HEK293T (cell line): ENCODE measurements at places on chromosomes 7 and 10.
A peak's percentile ranks its signal among the peaks of the same experiment; 100 is the strongest.

DNA sequence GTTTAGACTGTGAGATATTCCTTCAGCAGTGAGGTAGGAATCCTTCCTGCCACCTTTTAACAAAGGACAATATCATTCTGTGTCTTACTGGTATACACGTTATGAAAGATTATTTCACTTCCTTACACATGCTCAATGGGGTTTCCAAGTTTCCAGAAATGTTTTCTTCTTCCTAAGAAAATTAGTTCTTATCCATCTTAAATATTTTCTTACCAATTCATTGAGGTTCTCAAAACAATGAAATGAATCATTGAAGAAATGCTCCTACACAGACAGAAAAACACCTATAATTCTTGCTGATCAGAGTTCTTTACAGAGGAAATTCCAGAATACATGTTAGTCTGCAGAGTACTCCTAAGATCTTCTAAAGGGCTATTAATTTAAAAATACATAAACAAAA lies 51.4 kb upstream of the SEC61G start:
- no peak for DNase-seq

DNA sequence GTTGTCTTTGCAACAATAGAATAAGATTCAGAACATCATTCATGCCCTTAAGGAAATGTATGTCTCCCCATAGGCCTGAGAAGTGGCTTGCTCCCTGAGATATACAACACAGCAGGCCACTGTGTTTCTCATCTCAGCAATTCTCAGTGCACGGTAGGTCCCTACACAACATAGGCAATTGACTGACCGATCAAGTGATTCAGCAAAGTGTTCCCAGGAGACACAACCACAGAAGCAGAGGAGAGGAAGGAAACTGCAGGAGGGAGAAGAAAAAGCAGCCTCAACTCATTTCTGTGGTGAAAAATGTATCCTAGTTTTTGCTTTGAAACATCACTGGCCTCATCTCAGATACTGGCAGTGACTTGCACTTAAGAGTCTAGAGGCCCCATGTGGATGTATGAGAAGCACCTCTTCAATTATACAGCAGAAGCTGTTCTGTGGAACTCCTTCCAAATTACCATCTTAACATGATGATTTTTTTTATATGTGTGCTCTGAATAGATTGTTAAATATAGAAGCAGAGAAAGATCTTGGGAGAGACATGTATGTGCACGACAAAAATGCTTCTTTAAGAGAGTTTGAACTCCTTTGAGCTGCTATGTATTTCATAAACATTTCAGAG lies 306.8 kb downstream of the XPNPEP1 start:
- DNase-seq, result no peak

DNA sequence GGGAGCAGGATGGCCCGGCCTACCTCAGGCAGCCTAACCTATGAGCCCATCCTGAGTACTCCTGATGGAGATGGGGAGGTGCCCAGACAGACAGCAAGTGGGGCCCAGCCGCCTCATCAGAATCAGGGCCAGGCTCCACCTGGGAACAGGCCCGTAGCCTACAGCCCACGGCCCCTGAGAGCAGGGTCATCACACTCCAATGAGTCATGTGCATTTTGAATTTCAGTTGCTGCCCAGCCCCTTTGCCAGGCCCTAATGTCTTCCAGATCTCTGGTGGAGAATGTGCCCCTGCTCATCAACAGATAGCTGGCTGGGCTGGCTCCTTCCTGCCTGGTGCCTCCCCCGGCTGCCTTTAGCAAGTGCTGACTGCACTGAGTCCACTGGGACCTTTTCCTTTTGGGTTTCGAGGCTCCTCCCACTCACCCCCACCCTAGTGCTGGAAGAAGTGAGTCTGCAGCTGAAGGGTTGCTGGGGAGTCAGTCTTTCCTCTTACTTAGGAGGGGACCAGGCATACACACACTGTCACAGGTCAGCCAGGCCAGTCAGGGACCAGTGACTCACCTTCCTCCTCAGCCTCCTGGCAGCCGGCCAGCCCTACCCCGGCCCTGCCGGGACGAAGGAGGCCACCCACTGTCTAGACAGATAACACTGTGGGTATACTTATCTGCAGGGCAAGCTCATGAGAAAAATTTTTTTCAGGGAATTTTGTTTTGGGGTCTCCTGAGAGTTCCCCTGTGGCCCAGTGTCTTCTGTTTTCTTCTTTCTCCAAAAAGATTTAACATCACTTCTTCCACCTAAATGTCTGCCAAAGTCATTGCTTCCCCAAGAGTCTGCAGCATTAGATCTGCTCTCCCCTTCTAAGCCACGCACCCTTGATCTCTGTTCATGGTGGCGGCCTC lies 9.1 kb upstream of the ASIC3 start:
- DNase-seq, result peak; percentile 72

DNA sequence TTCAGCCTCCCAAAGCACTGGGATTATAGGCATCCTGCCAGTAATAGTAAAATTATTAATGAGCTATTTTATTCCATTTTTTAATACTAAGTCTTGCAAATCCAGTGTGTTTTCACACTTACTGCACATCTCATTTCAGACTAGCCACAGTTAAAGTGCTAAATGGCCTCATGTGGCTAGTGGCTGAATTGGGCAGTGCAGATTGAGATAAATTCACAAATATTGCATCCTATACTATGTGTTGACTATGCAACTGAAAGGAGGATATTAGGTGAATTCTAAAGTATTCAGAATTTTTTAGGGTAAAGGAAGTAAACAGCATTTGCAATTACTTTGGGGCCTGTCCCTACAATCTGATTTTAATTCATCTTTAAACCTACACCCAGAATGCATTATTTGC lies 10.2 kb downstream of the APBB1IP start:
- DNase-seq, result no peak

GRCh38 chr10:101141616-101142532 lies 10.8 kb downstream of the TLX1 start:
- peak; percentile 96 for DNase-seq

DNA sequence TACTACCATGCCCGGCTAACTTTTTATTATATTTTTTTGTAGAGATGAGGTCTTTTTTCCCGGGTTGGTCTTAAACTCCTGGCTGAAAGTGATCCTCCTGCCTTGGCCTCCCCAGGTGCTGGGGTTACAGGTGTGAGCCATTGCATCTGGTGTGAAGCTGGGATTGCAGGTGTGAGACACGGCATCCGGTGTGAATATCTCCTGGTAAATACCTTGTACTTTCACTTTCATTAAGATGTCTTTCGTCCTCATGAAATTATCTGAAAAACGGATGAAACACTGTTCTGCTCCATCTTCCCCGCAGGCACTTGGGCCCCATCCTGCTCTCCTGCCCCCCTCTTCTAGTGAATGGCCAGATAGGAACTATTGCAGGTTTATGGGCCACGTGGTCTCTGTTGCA lies 60.1 kb upstream of the CCZ1B start:
- no peak for DNase-seq

DNA sequence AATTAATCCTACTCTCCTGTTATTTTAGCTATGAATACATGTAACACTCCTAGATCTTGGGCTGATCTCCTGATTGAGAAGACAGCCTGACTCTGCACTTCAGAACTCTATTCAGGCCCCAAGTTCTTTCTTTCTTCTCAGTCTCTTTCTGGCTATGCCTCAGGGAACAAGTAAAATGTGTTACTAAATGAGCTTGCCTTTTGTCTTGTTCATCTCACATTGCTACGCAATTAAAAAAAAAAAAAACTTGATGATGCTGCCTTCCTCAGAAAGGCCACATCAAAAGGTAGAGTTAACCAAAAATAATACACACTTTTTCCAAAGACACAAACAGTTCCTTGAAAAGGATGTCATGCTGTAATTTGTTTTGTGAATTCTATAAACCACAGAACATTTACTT lies 258.1 kb downstream of the TWIST1 start:
- no peak for DNase-seq

DNA sequence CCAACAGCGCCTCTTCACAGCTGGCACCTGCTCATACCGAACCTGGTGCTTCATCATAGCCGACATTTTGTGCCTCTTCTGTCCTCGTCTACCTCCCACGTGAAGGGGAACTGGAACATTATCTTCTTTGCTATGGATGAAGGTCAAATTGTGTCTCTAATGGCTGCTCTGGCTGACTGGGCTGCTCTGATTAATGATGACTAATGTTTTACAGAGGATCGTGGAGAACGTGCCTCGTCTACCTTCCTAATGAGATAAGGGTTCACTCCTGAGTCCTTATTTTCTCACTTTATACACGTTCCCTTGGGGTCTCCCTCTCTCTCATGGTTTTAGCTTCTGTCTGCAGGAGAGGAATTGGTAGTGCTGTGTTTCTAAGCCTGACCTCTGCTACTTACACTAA lies 420.3 kb downstream of the PHTF2 start:
- DNase-seq, result no peak

- no peak for DNase-seq
Measured at GRCh38 chr10:7492660-7493046, 81.8 kb upstream of the SFMBT2 start.

- no peak for DNase-seq
Measured at GRCh38 chr7:120475994-120476393, 203.0 kb downstream of the KCND2 start.

DNA sequence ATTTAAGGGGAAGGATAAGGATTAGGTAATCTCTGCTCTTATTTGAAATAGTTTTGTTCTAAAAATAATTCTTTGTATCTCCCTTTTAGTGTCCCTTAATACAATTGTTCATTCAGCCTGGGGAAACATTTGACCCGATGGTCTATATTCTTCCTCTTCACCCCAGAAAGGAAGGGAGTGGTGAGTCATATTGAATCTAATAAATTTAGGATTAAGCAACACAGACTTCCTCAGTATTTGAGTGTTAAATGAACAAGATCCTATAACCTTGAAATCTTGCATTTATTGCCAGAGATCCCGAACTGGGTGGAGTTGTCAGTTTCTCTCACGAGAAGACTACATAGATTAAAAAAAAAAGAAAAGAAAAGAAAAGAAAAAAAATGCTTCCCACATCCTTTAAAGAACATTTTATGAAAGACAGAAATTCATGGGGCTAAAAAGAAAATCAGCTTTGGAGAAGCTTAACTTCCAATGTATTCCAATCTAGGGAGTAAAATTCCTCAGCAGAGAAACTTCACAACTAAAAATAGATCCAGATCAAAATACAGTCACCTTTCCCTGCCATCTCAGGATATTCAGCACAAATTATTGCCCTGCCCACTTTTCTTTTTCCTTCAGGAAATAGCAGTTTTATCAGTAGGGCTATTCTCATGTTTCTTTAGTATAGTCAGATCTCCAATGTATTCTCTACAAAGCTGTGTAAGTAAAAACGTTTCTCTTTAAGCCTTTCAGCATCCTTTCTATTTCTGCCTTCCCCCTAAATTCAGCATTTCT lies 82.2 kb downstream of the SEMA3D start:
- no peak for DNase-seq

DNA sequence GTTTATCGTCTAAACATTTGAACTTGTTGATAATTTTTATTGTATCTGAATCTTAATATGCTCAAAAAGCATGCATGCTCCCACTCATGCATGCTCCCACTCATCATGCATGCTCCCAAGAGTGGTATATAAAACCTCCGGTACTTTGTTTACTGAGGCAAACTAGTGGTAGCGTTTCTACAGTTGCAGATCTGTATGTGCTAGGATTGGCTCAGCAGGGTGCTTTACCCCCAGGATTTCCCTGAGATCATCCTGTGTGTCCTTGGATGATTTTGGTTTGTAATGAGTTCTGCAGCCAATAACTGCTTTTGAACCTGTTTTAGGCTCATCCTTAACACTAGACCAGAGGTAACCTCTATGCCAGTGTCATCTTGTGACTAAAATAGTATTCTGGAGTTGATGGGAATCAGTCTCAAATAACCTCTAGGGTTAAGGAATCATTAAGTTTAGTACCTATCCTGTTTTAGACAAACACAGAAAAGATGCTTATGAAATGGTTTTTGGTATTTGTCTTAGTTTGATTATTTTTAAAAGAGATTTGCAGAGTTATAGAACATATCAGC lies 40.4 kb downstream of the PHTF2 start:
- peak; percentile 9 for DNase-seq

DNA sequence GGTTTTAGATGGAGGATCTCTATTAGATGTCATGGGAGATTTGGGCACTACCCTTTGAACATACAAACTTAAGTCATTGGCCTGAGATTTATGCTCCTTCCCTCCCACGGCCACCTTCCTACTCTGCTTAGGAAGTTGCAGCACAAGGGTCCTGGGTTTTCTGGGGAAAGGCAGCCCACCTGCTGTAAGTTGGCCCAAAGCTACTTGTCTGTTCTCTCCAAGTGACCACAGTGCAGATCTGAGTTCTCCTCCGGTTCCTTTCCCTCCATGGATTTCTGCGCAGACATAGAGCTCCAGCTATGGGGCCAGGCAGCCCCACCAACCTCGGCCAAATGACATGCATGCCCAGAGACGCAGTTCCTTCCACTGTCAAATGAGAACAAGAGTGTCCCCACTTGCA lies 12.8 kb upstream of the C10orf53 start:
- no peak for DNase-seq

DNA sequence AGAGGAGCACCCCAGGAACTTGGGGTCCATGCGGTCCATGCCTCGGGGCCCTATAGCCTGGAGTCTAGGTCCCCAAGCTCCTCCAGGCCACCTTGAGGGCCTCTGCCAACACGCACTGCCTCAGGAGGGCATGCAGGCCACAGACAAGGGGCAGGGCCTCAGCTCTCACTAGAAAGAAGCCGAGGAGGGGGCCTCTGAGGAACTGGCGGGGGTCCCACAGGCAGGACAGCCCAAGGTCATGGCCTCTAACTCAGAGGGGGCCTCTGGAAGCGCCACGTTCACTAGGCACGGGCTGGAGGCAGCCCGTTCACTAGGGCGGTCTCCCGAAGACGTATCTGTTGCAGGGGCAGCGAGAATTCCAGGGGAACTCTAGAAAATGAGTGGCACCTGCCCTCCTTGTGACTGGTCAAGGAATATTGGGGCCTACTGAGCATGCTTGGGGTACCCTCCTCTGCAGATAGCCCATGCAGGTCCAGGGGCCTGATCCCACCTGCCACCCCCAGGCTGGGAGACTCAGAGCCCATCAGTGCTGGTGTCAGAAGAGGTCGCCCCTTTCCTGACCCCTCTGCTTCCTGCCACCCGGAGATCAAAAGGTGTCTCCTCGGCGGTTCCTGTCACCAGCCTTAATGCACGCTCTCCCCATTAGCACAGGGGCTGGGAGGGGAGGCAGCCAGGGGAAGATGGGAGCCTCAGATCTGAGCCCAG lies 86.7 kb upstream of the RET start:
- DNase-seq, result no peak

- no peak for DNase-seq
Measured at GRCh38 chr10:28980264-28980663, 302.9 kb downstream of the BAMBI start.

GRCh38 chr7:94012746-94013145 lies 8.6 kb upstream of the BET1 start:
- no peak for DNase-seq

GRCh38 chr7:132836746-132837145 lies 245.1 kb downstream of the CHCHD3 start:
- no peak for DNase-seq

GRCh38 chr7:34019301-34019790 lies 114.0 kb downstream of the BMPER start:
- DNase-seq, result no peak
